ENCODE measurements at places on chromosomes 7 and 10.
A peak's percentile ranks its signal among the peaks of the same experiment; 100 is the strongest.

- no peak for DNase-seq
These were observed 450.6 kb upstream of the AUTS2 start for GRCh38 chr7:69147631-69148030.

DNA sequence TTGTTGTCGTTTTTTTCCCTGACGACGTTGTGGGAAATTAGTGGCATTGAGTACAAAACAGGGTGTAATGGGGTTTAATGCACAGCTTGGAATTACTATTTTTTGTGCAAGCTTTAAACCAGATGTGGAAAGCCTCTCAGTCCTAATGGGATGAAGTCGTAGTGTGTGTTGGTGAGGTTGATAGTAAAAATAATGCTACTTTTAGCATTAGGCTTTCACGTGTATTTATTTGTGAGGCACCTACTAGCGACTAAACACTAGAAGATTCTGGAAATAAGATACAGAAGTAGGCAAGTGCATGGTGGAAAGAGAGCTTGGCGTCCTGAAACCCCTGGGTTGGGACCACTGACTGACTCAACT lies 588 bp upstream of the ORC5 start:
- DNase-seq, result no peak

GRCh38 chr10:73060738-73061635 lies 35.7 kb downstream of the P4HA1 start:
- peak; percentile 28 for DNase-seq

- no peak for DNase-seq
These were observed 175.7 kb downstream of the SEMA3D start for GRCh38 chr7:85011127-85011526.

- no peak for DNase-seq
These were observed 171.2 kb downstream of the SUGCT start for GRCh38 chr7:40306025-40306424.

DNA sequence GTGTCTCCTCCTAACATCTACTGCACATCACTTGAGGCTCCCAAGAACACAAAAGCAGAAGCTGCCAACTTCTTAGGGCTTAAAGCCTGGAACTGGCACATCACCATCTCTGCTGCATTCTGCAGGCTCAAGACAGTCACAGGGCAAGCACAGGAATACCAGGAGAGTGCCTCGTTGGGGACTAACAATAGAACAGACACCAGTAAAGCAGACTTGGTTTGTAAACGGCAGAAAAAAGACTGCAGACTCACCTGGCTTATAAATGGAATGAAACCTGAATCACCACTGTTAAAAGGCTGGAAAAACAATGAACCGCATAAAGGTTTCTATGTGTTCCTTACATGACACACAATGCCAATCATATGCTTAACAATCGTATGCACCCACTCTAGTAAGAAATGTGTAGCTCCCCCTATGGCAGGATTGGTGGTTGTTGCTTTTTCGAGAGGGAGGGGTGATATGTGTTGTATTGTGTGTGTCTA lies 12.8 kb downstream of the RHEB start:
- no peak for DNase-seq

DNA sequence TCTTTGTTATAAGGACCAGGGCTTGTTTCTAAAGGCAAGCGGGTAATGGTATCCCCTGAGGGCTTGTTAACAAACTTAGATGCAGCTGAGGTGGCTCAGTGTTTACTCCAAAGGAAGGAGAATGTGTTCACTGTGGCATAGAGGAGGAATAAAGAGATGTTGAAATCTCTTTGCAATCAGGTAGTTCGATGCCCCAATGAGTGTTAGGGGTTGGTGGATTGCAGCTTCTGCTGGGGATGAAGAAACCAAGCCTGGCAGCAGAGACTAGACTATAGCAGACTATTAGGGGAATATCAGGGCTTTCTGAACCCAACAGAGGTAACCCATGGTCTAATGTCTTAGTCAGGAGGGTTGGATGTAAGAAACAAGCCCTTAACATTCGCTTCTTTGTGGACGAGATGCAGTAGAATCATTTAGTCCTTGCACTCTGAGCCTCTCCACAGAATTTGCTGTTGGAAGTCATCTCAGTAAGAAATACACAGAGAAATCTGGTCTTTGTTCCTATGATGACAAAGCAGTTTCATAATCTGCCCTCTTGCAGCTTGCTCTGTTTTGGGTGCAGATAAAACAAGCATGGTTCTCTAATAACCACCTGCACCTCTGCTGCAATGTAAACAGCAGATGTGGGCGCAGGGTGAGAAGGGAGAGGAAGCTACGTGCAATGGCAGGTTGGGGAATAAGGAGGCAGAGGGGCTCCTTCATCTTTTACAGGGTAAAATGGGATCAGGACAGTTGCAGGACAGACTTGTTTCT lies 108.6 kb downstream of the NRF1 start:
- DNase-seq, result no peak

DNA sequence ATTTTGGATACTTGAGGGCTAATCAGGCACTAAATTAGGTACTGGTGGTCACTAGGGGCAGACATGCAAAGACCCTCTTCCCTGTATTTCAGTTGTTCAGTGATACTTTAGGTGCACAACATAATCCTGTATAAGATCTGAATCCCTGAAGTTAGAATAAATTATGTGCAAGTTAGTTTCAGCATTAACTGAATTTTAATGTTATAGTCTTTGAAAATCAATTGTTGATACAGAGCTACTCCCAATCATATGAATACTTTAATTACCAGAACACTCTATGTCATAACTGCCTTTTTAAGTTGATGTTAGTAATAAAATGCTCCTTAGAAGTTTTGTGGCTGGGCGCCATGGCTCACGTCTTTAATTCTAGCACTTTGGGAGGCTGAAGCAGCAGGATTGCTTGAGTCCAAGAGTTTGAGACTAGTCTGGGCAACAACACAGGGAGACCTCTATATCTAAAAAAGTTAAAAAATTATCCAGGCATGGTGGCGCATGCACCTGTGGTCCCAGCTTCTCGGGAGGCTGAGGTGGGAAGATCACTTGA lies 87.1 kb upstream of the SKAP2 start:
- no peak for DNase-seq

- DNase-seq, result peak; percentile 47
These were observed 7.3 kb upstream of the ASB4 start for GRCh38 chr7:95478272-95479037.

- no peak for DNase-seq
These were observed 111.2 kb downstream of the RNLS start for GRCh38 chr10:88471899-88472298.

GRCh38 chr7:75650681-75651080 lies 88.1 kb downstream of the HIP1 start:
- DNase-seq, result no peak

DNA sequence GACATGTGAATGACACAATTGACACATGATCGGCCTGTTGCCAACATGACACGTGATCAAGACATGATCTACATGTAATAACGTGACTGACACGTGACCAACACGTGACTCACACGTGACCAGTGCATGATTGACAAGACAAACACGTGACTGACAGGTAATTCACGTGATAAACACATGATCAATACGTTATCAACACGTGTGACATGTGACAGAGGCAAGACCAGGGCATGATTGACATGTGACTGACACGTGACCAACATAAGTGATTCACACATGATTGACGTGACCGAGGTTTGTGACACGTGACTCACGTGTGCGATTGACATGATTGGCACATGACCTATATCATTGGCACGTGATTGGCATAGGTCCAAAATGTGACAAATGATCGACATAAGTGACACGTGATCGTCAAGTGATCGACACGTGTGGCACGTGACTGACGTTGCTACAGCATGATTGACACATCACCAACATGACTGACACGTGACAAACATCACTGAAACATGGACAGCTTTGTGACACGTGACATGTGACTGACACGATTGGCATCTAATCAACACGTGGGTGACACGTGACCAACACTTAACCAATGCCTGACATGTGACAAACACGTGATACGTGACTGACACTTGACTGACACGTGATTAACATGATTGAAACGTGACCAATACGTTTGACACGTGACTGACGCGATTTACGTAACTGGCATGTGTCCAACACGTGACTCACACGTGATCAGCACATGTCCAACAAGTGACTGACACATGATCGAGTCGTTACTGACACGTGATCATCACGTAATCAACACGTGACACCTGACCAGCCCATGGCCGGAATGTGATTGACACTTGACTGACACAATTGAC lies 23.0 kb downstream of the CRPPA start:
- no peak for DNase-seq

GRCh38 chr10:48575901-48576300 lies 29.0 kb downstream of the ARHGAP22 start:
- DNase-seq, result no peak

DNA sequence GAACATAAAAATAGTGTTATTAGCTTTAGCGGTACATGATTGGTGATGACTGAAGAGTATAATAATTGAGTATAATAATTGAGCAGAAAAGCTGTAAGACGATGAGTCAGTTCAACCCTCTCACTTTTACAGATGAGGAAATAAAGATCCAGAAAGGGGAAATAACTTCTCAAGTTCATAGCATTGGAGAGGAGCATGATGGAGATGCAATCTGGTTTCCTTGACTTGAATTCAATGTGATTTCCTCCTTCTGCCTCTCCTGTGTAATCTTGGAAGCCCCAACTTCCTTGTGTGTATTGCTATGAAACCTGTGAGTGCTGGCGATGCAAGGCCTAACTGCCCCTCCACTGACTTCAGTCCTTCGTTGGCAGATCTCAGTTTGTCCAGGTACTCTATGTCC lies 265.1 kb downstream of the LRMDA start:
- DNase-seq, result no peak

DNA sequence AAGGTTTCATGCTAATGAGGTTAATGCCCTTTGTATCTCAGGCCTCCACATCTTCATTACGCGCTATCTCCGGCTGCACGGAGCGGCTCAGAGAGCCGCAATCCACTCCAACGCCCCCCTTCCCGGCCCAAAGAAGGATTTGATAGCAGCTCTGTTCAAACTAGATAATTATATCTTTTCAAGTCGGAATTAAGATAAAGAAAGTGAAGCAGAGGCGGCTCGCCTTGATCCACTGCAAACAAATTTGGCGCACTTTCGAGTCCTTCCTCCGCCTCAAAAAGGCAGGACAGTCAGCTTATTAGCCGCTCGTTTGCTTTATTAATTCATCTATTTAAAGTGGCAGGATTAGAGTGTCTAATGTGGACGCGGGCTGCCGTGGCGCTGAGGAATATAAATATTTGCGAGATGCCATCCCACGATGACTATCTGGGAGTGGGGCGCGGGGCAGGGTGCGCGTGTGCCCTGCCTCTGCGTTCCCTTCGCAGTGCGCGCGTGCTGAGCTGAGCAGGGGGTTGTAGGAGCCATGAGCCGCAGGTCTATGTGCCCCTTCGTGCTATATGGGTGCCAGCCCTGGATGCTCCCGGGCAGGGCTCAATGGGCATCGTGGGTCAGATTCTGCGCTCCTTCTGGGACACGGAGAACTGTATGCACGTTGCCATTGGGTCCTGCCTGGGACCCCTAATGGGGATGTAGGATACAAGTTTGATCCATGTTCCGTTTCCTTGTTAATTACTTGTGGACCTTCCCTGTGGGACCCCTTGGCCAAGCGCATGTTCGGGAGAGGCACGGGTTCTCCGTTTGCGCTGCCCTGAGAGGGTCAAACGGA lies 9.0 kb downstream of the EMX2 start:
- no peak for DNase-seq

- no peak for DNase-seq
These were observed 24.3 kb upstream of the TMEM26 start for GRCh38 chr10:61477451-61477850.

- no peak for DNase-seq
These were observed 49.1 kb upstream of the SEMA3C start for GRCh38 chr7:80967917-80968297.

DNA sequence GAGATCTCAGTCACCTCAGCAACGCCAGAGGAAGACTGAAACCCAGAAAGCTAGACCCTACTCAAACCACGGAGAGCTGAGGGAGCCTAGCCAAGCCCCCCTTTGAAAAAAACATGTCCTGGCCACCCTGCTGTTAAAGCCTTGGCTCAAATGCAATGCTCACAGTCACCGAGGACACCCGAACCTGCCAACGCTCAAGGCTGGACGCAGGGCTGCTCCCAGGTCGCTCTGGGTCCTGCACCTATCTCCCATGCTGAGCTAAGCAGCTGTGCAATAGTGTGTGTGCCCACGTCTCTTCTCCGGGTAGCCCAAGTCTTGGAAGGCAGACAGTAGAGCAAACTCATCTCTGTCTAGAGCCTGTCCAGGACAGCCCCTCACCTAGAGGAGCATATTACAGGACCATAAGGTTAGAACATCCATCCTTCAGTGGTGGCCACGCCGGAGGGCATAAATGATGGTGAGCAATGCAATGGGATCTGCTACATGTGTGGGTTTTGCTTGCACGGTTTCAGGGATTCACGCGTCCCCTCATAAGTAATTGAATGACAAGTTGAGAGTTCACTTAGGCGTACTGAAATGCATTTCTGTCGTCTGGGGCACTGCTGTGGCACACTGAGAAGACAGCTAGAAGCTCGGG lies 94.2 kb upstream of the DDC start:
- no peak for DNase-seq

- DNase-seq, result no peak
These were observed 7.7 kb downstream of the BBS9 start for GRCh38 chr7:33137103-33137502.

- no peak for DNase-seq
These were observed 257.6 kb downstream of the OTUD1 start for GRCh38 chr10:23696476-23696875.

GRCh38 chr7:24318326-24318725 lies 34.3 kb downstream of the NPY start:
- DNase-seq, result no peak

- no peak for DNase-seq
These were observed 3.3 kb upstream of the UNCX start for GRCh38 chr7:1229202-1229947.

- no peak for DNase-seq
These were observed 26.5 kb upstream of the POT1 start for GRCh38 chr7:124956160-124956559.

DNA sequence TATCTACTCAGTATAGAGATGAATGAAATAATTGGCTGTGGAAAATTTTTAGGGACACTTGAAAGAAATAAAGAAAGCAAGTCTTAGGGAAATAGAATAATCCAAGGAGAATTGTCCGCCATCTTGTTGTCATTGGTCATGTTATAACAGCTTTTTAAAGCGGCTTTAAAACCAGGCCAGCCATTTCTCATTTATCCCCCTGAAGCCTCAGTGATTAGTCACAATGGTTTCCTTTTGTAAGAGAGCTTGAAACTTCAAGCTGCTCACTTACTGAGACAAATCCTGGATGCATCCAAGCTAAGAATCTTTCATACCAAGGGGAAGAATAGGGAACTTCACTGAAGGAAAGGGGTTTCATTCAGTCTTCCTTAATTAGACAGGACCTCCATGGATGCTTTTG lies 67.9 kb downstream of the SGCE start:
- DNase-seq, result no peak

DNA sequence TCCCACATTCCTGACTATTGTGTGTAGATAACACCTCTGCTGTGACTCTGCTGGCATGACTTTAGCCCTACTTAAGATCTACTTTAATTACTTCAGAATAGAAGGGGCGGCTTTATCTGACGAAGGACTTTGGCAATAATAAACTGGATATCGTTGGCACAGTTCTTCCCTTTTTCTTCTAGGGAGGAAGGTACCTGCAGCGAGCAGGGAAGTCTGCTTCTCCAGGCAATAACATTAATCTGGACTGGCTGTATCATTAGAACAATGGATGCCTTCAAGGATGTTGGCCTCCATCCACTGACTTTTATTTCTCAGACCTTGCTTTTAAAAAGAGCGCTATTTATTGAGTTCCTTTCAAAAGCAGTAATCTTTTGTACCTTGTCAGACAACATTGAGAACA lies 172.6 kb upstream of the THSD7A start:
- no peak for DNase-seq
